Effector memory CD4-positive, alpha-beta T cell (primary cell): ENCODE measurements at places on chromosomes 13 and 19.

DNA sequence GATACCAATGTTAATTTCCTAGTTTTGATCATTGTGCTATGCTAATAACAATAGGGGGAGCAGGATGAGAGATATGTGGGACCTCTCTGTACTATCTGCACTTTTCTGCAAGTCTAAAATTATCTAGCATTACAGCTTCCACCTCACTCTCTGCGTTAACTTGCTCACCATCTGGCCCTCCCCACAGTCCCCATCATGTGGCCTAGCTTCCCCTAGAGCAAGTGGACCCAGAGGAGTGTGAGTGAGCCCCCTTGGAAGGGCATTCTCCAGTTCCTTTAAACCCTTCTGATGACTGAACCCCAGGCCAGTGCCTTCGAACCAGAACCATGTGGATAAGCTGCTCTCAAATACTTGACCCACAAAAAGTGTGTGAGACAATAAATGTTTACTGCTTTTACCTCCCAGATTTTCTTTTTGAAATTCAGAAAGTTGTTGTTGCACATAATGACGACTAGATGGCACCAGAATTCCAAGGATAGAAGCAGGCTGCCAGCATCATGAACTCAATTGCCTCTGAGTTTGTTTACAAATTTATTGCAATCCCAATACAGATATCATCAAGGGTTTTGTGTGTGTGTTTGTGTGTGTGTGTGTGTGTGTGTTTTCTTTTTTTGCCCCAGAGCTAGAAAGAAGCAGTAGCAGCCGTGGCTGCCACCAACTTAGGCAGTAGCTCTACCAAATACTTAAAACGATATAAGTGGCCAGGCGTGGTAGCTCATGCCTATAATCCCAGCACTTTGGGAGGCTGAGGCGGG, 49.0 kb upstream of the ZNF780A start:
- DNase-seq, result no peak

DNA sequence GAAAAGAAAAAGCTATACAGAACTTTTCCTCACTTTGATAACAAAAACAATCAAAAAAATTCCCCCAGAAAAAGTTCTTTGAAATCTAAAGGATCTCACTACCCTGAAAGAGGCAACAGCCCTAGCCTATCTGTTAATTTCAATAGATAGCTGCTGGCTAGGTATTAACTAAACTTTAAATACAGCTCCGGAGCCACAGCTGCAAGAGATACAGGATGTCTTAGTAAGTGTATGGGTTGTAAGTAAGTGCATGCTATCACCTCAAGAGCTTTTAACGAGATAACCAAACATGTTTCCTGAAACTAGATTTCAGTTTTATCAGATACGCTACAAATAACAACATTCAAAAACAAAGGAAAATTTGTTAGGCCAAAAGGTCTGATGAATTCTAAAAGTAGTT, 148.4 kb downstream of the KLF12 start:
- no peak for DNase-seq

GRCh38 chr19:42389899-42390298, at the start of gene CNFN:
TSS of gene CNFN (minus strand) at chr19:42390297. CDS start at chr19:42389037, 1,260 bp downstream.
- DNase-seq, result no peak

GRCh38 chr13:29503041-29503837, 92.2 kb downstream of the SLC7A1 start:
- no peak for DNase-seq

DNA sequence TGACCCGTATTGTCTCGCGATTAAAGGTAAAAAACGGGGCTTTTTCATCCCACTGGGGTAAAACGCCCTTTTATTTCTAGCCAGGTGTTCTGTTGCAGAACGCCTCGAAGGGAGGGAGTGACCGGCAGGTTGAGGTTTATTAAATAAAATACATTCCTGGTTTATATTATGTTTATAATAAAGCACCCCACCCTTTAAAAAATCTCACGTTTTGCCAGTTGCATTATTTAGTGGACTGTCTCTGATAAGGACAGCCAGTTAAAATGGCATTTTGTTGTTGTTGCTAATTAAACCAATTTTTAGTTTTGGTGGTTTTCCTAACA, 25.1 kb upstream of the ZNF850 start:
- DNase-seq, result no peak
